ENCODE measurements at places on chromosomes 3 and 15.

DNA sequence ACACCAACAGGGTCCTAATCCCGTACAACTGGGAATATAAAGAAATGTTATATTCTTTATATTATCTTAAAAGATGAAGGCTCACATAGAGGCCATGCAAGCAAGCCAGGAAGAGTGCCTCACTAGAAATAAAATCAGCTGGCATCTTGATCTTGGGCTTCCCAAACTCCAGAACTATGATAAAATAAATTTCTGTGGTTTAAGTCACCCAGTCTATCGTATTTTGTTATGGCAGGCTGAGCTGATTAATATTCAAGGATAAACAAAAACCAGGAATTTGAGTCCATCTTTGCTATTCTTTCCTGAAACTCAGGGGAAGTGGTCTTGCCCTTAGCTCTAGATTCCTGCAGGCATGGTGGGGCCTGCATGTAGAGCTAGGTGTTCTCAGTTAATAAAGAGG lies 42.7 kb downstream of the ATOSA start:
- DNase-seq: no peak

- no peak for DNase-seq
Observed at GRCh38 chr15:74265046-74265639, 29.0 kb downstream of the CCDC33 start.

DNA sequence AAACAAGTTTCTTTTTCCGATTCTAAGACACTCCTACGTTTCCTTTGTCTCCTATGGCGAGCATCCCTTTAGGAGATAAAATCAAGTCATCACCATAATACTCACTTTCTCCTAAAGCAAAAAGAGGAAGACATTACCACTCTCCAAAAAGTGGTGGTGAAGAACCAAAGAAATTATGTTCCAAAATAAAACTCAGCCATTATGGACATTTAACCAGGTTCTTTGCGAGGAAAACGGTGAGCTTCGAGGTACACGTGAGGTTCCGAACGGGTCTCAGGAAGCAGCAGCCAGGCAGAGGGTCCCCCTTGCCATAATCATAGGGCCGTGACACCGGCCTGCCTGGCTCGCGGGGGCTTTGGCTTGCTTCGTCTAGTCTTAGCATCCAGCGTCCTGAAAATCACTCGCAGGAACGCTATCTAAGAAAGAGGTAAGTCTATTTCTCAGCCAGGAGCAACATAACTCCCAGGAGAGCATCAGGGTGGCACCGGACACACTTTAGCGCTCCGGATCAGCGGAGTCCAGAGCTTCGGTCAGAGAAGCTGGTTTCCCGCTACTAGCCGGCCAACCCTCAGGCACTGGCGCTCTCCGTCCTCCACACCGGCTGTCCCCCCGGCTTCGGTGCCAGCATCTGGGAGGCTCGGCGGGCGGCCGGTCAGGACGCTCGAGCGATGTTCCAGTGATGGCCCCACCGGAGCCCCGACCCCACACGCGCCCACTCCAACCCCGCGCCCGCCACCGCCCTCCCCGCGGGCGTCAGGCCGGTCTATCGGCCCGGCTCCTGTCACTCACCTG lies 581 bp downstream of the IP6K1 start:
- no peak for DNase-seq

- DNase-seq: no peak
Observed at GRCh38 chr3:64093825-64094712, 70.8 kb upstream of the PSMD6 start.

GRCh38 chr3:15708882-15709677 lies 88.7 kb downstream of the ANKRD28 start:
- no peak for DNase-seq

GRCh38 chr15:62834686-62835329 lies 207.7 kb upstream of the TPM1 start:
- no peak for DNase-seq

DNA sequence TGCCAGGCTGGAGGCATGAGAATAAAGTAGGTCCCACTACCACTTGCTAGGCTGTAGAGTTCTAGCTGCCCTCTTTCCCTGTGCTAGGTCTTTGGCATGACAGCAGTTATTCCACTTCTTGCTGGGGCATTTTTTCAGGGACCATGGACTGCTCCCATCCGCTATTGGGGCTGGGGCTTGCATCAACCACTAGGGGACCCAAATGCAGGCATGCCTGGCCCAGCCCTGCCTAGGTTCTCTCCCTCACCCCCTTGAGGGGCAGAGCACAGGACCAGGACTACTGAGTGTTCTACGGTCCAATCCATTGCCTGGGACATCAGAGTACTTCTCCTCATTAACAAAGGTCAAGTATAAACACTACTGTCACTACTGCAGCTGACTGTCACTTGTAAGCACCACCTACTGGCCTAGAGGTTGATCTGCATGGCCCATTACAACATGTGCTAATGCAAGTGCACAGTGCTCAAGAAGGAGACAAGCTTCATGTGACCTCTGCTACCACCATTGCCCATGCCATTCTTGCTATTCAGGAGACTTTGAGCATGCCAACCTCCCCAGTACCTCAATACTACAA lies 270.5 kb downstream of the MBNL1 start:
- DNase-seq: no peak

GRCh38 chr15:60044636-60045270 lies 40.6 kb downstream of the FOXB1 start:
- no peak for DNase-seq

DNA sequence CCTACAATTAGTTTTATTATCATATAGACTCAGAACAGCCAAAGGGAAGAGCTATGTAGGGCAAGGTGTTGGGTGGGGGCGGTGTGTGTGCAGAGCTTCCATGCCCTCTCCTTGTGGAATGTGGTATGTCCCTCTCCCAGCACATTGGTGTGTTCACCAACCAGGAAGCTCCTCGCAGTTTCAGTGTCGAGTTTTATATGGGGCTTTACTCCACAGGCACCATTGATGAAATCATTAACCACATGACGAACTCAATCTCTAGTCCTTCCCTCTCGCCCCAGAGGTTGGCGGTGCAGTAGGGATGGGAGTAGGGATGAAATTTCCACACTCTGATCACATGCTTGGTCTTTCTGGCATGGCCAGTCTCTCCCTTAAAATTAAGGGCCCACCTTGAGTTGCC lies 13.6 kb upstream of the SRP14 start:
- DNase-seq: no peak

- DNase-seq: no peak
Observed at GRCh38 chr15:96670389-96670788, 339.9 kb downstream of the NR2F2 start.

DNA sequence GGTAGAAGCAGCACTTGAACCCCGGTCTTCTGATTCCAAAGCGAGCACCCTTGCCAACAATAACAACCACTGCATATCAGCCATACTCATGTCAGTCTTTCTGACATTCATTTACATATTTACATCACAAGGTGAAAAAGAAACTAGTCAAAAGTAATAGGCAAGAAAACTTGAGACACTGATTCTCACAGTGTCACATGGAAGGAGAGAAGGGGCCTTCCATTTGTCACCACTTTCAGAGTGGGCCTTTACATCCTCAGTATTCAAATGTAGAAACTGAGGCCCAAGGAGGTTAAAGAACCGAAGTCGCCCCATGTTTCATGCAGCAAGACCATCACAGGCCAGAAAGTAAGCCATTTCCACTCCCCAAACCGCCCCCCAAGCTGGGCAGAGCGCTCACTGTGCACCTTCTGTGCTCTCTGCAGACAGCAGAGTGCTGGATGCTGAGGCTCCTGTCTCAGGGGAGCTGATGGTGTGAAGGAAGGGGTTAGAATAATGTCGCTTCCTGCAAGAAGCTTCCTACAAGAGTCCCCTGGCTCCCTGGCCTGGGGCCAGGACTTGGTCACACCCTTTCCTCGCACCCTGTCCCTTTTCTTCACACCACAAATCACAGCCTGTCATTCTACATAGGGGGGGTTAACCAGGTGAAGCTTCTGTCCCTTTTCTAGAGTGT lies 260.1 kb downstream of the UACA start:
- DNase-seq: no peak

DNA sequence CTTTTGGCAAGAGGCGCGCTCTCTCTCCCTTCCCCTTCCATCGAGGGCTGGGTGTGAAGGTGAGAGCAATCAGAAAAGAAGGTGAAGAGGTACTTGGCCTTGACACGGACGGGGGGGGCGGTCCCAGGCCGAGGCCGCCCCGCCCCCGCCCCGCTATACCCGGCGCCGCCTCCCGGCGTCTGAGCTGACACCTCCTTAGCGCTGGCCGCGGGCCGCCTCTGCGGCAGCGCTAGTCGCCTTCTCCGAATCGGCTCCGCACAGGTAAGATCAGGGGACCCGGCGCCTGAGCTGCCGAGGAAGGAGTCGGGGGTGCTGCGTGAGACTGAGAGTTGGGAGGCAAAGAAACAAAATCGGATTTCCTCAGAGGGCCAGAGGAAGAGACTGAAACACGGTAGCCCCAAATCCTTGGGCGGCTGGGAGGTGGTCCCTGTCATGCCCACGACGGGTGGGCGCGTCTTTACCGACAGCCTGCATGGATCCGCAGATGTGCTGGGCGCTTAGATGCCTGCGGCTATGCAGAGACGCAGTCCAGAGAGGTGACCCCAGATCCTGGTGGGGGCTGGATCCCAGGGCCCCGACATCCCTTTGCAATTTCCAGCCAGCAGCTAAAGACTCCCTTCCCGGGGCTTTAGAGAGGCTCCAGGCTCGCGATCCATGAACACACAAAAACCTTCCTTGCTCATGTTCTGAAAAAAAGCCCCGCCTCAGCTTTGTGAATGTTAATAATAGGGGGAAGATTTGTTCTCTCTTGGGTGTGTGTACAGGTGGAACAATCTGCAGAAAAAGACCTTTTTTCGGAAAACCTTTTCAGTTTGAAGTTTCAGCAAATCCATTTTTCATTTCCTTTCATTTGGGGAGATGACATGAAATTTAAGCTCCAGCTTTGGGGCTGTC lies at the start of gene ENTPD3:
TSS of gene ENTPD3 (plus strand) at position 184 of the 894 bp plus-strand sequence. CDS start 874 bp downstream, outside the sequence.
- DNase-seq: no peak

DNA sequence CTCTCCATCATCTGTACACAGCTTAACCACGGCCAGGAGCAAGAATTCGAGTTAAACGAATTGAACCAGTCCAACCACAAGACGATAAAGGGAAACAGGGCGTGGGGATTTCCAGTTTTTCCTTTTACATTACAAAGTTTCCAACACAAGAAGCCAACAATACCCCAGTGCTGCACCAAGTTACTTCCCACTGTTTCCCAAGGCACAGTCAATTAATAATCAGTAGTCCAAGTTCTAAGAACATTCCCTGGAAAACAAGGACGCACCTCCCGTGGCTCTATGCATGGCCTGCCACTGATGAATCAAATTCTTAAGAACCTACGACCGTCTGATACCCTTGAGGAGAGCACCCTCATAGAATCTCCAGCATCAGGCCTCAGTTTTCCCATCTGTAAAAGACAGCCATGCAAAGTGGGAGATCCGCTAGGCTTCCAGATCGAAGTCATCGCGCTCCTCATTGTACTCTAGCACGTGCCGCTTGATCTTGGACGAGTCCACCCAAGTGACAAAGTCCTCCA lies 774 bp downstream of the IMP3 start:
- DNase-seq: no peak

- no peak for DNase-seq
Observed at GRCh38 chr3:79250746-79251145, 517.1 kb downstream of the ROBO1 start.

GRCh38 chr15:77201665-77202064 lies 130.8 kb upstream of the TSPAN3 start:
- no peak for DNase-seq

DNA sequence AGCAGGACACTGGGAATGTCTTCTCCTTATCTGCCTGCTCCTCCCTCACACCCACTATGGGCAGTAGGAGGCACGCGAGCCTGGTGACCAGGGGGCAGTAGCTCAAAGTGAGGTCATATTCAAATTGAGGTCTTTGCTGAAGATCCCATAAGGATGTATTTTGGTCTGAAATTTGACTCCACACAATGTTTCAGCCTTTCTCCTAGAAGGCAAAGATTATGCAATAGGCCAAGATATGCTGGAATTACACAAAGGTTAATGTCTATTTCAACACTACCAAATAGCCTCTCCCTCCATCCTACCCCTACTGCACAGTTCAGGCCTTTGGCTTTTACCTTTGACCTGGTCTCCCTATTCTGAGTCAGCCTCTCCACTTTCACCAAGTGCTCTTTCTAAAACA lies 203.0 kb downstream of the TIGIT start:
- no peak for DNase-seq

DNA sequence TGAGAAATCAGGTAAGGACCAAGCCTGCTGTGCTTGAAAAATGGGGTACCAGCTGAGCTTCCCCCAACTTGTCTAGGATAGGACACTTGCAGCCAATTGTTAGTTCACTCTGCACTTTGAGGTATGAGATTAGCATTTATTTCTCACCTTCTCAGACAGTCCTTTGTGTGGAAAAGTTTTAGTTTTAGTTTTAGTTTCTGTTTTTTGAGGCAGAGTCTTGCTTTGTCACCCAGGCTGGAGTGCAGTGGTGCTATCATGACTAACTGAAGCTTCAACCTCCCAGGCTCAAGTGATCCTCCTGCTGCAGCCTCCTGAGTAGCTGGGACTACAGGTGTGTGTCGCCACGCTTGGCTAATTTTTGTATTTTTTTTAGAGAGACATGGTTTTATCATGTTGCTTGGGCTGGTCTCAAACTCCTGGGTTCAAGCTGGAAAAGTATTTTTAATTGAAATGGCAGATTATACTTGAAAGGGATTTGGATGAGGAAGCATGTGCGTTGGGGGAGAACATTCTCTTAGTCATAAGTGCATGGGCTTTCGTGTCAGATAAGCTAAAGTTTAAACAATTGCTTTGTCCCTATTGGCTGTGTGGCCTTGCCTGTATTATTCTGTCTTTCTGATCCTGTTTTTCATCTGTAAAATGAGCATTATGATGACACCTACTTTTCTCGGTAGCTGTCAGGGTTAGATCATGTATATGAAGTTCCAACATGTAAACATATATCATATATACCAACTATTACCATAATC lies 25.2 kb upstream of the CCK start:
- DNase-seq: no peak

DNA sequence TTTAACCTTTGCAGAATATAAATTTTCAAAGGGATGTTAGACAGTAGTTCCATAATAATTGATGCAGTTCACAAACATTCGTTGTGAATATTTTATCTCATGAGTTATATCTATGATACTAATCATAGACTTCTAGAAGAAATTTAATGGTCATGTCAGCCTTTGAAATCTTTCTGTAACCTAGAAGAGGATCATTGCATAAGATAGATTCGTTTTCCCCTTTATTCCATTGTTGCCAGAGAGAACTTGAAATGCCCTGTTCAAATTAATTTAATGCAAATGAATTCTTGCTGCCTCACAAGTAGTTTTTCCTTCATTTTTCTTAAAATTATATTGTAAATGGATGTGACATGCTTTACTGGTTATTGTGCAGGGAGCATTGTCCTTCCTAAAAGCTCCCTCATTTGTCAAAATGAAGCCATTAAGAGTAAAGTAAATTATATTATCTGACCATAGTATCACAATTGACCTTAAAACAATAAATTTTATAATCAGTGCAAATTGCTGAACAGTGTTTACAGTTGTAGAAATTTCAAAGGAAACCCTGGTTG lies 128.5 kb upstream of the ZNF717 start:
- DNase-seq: no peak

- DNase-seq: no peak
Observed at GRCh38 chr3:127886231-127886955, 28.6 kb upstream of the KBTBD12 start.

- DNase-seq: no peak
Observed at GRCh38 chr3:132513057-132513456, 84.0 kb upstream of the ACKR4 start.

- no peak for DNase-seq
Observed at GRCh38 chr3:110456438-110457138, 615.0 kb upstream of the NECTIN3 start.

GRCh38 chr3:23590424-23591273 lies 215.1 kb upstream of the UBE2E1 start:
- DNase-seq: no peak
